Breast epithelium (tissue), 4 donors: ENCODE measurements at places on chromosomes 5 and 9. TPM values are rescaled to one million over a fixed set of nuclear protein-coding genes. Genes with fewer than 3 reads are reported as not detected.

Gene MCC
- total RNA-seq = 46.5 TPM

Gene C9
- total RNA-seq = not detected

DNA sequence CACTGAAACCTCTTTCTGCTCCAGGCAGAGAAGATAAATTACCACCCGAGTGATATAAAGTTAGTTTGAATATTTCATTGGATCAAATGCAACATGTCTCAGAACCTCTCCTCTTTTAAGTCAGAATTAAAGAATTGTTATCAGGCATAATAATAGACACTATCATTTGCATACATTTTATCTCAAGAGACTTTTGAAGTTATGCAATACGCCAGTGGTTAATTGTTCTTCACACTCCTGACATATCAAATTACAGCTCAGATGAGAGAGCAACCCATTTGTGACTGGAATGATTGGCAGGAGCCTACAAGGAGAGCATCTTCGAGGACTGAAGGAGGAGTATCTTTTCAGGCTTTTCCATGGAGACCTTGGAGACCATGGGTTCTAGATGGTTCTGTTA, 452.2 kb downstream of the KDM4C start:
- H3K27ac ChIP-seq = no peak overlapping the region
- no peak for DNase-seq
- H3K36me3 ChIP-seq = no peaks in the 10 kb centered on the region
- no peak overlapping the region for H3K4me3 ChIP-seq
- H3K27me3 ChIP-seq = no peaks in the 10 kb centered on the region
- no peaks in the 10 kb centered on the region for H3K4me1 ChIP-seq

DNA sequence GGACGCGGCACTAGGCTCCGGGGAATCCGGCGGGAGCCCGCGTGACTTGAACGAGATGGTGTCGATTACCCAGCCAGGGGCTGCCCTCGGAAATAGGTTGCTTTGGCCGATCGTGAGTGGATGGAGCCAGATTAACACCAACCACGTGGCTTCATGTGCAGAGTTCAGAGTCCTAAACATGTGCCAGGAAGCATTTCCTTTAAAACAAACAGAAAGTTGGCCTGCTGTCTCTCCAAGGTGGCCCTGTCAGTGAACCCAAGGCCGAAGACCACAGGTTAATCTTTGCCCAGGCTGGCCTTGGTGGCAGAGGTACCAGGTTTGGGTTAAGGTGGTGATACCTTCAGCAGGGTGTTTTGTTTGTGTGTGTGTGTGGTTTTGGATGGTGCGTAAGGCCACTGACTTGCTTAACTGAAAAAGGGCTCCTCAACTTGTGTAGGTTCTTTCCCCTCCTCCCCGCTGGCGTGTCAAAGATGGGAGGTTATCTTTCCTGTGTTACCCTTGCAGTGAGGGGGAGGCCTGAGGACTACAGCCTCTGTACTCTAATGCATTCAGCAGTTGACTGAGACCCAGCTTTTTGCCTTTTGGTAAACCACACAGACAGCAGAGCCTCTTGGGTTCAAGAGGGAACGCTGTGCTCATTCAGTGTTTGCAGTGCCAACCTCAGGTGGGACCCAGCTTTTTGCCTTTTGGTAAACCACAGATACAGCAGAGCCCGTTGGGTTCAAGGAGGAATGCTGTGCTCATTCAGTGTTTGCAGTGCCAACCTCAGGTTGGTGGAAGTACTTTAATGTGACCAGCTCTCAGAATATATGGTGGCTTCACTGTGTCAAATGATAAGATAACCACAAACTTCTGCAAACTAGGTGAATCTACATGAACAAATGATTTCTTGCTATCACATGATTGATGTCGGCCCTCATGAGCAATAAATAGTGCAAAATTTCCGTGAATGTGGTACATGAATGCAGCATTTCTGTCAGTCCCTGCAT, 1.4 kb downstream of the IQGAP2 start:
- H3K36me3 ChIP-seq = no peaks in the 10 kb centered on the region
- H3K4me1 ChIP-seq = no peaks in the 10 kb centered on the region
- no peak for DNase-seq
- peak overlapping the region; percentile 84 for H3K27ac ChIP-seq
- H3K4me3 ChIP-seq = peak overlapping the region; percentile 74

GRCh38 chr5:111545031-111545430, 32.7 kb upstream of the STARD4 start:
- DNase-seq = no peak
- no peak overlapping the region for H3K4me3 ChIP-seq
- H3K36me3 ChIP-seq = no peaks in the 10 kb centered on the region
- no peaks in the 10 kb centered on the region for H3K27me3 ChIP-seq

Gene LCN15
- total RNA-seq = not detected

Gene CCL19
- total RNA-seq = 1.3 TPM
